Sciatic nerve (tissue), 2 donors: ENCODE measurements at places on chromosomes 11 and 22. TPM values are rescaled to one million over a fixed set of nuclear protein-coding genes. Genes with fewer than 3 reads are reported as not detected.

- no peak for DNase-seq
Measured at GRCh38 chr22:17774206-17774925, at the start of gene BID. Gene BID, minus strand, starts transcription at chr22:17774469. Its CDS starts 24,353 bp downstream, at chr22:17750116.

DNA sequence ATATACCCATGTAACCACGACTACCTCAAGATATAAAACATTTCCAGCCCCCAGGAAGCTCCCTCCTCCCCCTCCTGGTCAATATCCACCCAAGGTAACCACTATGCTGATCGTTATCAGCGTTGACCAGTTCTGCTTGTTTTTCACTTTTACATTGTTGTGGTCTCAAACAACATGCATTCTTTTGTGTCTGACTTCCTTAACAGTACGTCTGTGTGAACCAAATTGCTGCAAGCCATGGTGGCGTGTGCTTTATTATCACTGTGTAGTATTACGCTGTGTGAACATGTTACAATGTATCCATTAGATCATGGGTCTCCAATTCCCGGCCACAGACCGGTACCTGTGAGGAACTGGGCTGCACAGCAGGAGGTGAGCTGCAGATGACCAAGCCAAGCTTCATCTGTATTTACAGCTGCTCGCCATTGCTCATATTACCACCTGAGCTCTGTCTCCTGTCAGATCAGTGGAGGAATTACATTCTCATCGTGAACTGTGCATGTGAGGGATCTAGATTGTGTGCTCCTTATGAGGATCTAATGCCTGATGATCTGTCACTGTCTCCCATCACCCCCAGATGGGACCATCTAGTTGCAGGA lies 15.5 kb upstream of the GRK3 start:
- DNase-seq, result no peak

GRCh38 chr11:66686100-66686785 lies 8.6 kb upstream of the RBM4B start:
- DNase-seq, result no peak

GRCh38 chr11:22456993-22457762 lies 119.0 kb downstream of the SLC17A6 start:
- no peak for DNase-seq

DNA sequence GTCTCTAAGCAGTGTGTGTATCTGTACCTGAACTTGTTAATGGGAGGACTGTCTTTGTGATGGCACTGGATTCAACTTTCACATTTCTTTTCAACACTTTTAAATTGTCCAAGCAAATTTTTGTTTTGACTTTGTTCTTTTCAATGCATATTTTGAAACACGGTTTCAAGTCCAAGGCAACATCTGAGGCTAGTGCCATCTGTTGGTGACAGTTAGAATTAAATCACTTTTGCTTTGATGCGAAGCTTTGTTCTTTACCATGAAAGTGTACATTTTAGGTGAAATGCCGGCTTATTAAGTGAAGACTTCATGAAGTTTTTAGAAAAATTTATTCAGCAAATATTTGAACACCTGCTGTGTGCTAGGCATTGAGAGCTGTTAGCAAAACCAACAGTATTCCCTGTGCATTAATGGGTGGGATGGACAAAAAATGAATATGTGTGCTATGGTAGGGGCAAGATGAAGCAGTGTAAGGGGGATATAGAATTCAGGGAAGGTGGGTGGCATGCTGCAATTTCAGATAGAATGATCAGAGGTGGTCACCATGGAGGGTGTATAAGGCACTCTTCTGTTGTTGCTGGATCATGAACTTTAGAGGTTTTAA lies 70.2 kb downstream of the DDX10 start:
- DNase-seq, result no peak

GRCh38 chr11:119342023-119342300 lies 1.3 kb upstream of the C1QTNF5 start:
- DNase-seq, result no peak

DNA sequence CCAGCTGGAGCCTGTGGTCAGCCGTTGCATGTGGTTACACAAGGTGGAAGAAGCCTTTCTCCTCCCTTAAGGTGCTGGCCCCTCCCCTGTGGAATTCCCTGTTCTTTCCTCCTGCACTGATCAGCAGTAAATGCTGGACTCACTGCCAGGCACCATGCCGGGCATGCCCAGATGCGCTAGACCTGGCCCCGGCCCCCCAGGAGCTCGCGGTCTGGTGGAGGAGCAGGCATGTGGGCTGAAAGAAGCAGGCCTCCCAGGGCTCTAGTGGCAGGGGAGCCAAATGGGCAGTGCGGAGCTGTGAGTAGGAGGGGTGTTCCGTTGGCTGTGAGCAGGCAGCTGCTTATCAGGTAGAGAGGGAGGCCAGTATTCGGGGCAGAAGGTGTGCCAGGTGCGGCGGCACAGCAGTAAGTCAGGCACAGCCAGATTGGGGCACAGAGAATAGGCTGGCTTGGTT lies 10.2 kb downstream of the DGKZ start:
- no peak for DNase-seq

- no peak for DNase-seq
Measured at GRCh38 chr22:16915701-16916100, 90.5 kb upstream of the XKR3 start.

- no peak for DNase-seq
Measured at GRCh38 chr11:117510646-117511045, 183.0 kb downstream of the CEP164 start.

DNA sequence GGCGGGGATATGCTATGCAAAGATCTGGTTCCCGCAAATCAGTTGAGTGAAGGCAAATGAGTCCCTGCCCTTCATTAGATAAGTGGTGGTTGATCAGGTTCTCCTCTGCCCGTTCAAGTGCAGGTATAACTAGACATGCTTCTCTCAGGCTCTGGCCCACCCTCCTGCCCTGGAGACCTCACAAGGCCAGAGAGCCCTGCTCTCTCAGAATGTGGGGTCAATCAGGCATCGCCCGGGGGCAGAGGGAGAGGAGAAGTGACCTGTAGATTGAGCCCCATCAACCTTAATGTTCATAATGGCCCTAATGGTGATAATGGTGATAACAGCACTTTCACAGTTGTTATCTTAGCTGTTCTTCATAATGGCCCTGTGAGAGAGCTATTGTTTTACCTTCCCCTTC lies 224.3 kb downstream of the DSCAML1 start:
- no peak for DNase-seq

GRCh38 chr11:48091426-48092102 lies 111.2 kb downstream of the PTPRJ start:
- no peak for DNase-seq

DNA sequence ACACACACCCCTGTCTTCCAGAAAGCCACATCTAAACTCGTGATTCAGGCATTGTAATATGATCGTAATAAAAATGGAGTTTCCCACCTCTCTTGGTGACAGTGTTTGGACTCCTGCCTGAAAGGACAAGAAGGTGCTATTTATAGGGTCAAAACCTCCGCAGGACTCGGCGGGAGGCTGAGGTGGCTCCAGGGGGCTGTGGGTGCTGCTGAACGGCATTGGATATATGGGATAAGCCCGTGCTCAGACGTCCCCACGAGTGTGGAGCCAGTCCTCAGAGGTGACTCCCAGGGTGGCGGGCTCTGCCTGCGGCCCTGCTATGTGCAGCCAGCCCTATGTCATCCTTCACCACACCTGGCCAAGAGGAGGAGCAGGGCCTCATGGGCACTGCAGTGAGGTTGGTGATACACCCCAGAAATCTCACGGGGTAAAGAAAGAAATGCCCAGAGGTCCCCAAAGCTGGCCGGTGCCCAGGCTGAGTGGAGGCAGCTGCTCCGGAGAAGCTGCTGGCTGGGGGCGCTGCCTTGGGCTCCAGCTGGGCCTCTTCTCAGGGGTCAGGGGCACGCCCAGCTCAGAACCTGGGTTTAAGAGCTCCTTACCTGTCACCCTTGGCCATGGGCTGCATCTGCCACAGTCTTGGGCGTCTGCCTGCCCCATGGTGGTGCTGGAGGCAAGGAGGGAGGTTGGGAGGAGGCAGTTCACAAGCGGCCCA lies 5.1 kb upstream of the OSBPL5 start:
- peak; percentile 52 for DNase-seq

DNA sequence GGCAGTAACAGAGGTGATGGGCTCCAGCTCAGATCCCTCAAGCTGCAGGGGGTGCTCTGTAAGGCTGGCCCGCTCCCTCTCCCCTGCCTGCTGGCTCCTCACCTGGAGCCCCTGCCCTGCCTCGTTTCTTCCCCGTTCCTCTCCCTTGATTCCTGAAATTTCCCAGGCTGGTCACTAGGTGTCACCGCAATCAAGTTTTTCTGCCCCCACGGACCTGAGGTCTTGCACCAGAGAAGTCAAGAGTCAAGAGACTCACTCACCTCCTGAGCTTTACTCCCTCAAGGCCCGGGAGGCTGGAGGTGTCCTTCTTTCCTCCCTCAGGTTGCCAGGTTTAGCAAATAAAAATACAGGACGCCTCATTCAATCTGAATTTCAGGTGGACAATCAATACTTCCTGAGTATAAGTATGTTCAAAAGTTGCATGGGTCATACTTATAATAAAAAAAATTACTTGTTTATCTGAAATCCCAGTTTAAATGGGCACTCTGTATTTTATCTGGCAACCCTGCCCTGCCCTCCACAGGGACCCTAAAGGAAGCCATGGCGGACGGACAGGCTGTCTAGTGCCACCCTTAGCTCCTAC lies 69.2 kb downstream of the SCUBE1 start:
- DNase-seq, result no peak

DNA sequence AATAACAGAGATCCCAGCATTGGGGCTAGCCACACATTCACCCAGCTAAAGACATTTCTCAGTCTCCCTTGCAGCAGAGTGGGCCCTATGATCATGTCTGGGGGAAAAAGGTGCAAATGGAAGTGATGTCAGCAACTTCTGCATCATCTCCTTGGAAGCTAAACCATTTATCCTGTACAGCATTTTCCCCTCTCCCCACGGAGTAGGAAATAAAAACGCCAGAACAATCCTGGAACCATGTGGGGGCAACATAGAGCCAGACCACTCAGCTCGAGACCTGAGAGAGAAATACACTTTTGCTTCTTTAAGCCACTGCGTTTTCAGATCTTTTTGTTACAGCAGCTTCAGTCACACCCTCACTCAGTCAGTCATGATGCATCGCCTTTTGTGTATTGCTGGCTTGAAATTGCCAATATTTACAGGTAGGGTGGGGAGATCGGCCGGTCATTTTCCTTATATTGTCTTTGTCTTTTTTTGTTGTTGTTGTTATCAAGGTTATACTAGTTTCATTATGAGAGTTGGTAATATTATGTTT lies 9.1 kb upstream of the RAC2 start:
- no peak for DNase-seq

Gene LDHAL6A
- not detected for total RNA-seq

Gene MAP4K2
- total RNA-seq, result 18.0 TPM

Gene RBM4B
- total RNA-seq, result 23.7 TPM

Gene HIKESHI
- total RNA-seq, result 30.0 TPM

Gene DDIAS
- 0.80 TPM for total RNA-seq

Gene KLHL35
- 3.6 TPM for total RNA-seq

Gene RAG2
- not detected for total RNA-seq

Gene ZNF215
- total RNA-seq, result 0.80 TPM
